ENCODE measurements at places on chromosomes 16 and 17.

- DNase-seq: peak; percentile 68
These were observed 472 bp downstream of the GALNS start for GRCh38 chr16:88856122-88856827.

DNA sequence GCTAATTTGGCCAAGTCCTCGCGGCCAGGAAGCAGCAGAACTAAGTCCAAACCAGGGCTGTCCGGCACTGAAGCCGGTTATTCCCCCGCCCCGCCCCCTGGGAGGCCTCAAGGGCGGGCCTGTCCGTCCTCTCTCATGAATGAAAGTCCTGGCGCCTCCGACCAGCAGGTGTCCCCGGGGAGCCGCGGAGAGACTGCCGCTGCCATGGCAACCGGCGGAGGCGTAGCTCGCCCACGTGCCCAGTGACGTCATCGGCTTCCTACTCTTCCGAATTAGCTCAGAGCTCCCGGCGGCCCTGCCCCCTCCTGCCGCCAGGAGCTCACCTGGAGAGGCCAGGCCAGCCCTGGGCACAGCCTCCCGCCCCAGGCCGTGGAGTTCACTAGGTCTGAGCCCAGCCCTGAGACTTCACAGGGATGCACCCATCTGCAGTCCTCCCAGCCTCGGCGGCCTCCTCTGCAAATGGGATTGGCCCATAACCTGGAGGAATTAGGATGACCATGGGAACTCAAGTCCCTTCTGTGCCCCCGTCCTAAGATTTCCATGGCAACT, 1.3 kb downstream of the SPATA2L start:
- DNase-seq: peak; percentile 98

- no peak for DNase-seq
These were observed 56.6 kb downstream of the ESRP2 start for GRCh38 chr16:68179196-68179795.

GRCh38 chr17:41909088-41909487, 9.7 kb downstream of the ACLY start:
- DNase-seq: no peak

GRCh38 chr16:84955427-84955826, 55.9 kb downstream of the ZDHHC7 start:
- DNase-seq: no peak

- no peak for DNase-seq
These were observed 21.7 kb downstream of the TTYH2 start for GRCh38 chr17:74235040-74235581.

DNA sequence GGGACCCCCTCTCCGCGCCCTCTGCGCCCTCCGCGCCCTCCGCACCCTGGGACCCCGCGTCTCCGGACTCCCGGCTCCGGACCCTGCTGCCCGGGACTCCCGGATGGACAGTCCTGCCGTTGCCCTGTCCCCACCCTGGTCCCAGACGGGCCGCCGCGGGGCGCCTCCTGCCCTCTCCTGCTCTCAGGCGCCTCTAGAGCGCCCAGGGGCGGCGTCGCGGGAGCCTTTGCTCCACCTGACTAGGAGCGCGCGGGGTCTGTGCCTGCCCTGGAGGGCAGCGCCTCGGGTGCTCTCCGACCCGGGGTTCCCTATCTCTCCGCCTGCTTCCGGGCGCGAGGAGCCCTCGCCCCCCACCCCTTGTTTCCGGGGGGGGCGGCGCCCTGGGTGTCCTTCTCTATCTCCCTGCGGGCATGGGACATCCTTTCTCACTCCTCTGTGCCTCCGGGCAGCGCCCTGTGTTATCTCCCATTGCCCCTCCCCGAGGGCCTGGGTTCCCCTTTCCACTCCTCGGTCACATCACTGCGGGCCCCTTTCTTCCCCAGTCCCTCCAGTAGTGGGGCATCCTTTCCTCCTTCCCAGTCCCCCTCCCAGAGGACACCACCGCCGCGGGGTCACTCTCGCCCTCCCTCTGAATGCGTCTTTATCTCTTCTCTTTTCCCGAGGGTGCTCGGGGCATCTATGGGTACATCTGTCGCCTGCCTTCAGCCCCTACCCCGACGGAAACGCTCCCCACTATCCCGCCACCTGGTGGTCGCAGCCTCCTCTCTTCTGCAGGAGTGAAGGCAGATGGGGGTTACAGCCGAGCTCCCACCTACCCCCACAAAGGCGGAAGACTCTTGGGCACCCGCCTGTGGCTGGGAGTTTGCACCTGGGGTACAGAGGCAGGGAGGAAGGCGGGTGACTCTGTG, 875 bp downstream of the PRKCB start:
- DNase-seq: peak; percentile 85

GRCh38 chr17:73532421-73532901, 111.8 kb downstream of the SDK2 start:
- DNase-seq: no peak

GRCh38 chr17:32484041-32484461, 2.7 kb upstream of the CDK5R1 start:
- DNase-seq: no peak

DNA sequence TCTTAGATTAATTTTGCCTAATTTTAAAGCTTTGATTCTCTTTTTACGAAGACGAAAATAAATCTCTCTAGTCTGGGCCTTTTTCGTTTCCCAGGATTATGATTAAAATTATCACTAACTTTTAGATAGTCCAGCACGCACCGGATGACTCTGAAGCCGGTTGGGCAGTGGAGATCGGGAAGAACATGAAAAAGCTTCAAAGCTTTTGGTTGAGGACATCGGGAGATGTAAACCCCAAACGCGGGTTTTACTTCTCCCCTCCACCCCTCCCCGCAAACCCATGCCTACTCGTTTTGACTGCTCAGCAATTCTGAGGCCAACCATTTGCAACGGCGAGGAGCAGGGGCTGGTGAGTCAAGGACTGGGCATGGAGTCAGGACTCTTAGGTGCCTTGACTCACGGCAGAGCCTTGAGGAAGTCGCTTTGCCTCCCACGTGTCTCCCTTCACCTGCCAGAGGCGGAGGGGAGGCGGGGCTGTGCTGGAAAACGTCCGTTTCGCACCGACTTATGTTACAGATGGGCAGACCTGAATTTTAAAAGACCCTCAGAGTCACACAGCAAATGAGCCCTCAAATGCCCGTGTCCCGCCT, 989 bp upstream of the DUSP14 start:
- no peak for DNase-seq

- DNase-seq: no peak
These were observed 126.7 kb downstream of the IRF8 start for GRCh38 chr16:86025706-86026105.

DNA sequence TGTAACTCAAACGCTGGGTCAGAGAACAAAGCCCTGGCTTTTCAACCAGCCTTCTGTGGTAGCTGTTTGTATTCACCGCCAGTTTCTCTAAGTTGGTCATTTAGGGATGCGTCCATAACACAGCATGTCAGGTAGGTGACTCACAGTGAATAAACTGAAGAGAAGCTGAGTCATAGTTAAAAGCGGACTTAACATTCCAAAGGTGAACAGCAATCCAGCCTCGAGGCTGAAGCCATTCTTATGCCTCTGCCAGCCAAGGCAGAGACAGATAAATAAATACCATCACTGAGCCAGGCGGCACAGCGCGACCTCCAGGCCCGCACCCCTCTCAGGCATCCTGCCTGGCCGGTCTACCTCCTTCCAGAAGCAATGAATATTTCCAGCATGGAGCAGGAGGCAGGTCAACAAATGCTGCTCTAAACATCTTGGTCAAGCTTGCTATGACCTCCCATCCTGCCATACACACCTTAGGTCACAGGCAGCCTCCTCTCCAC, 12.4 kb upstream of the CACNG4 start:
- DNase-seq: no peak

DNA sequence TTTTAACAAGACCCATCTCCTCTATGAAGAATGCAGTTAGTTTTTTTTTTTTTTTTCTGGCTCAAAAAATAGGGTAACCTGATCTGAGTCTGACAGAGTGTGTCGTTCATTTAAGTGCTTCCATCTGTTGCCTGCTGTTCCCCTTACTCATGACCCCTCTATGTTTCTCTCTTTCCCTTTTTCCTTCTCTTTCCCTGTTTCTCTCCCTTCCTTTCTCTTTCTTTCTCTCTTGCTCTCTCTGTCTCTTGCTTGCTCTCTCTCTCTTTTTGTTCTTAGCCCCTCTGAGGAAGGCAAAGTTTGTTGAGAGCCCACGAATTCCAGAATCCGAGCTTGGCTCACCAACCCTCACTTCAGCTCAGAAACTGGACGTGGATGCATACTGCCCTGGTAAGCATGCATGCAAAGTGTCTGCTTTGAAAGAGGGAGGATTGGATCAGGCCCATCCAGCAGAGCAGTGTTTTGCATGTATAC, 185.0 kb downstream of the TANC2 start:
- no peak for DNase-seq

GRCh38 chr17:39400547-39401411, 647 bp downstream of the FBXL20 start:
- no peak for DNase-seq

GRCh38 chr16:73231944-73232554, 184.1 kb upstream of the ZFHX3 start:
- no peak for DNase-seq

DNA sequence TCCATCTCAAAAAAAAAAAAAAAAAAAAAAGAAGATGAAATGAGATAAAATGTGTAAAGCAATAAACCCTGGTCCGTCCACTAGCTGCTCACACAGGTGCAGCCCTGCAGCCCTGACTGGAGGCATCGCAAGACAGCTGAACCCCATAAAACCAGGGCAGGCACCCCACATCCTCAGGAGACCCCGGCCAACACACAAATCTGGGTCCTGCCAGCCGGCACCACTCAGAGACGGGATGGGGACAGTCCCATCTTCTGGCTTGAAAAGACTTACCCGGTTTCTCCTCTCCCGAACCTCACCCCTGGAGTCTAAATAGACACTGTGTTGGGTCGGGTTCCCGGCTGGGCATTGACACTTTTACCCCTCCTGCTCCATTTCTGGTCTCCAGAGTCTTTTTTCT, 52.7 kb upstream of the TNRC6C start:
- no peak for DNase-seq

DNA sequence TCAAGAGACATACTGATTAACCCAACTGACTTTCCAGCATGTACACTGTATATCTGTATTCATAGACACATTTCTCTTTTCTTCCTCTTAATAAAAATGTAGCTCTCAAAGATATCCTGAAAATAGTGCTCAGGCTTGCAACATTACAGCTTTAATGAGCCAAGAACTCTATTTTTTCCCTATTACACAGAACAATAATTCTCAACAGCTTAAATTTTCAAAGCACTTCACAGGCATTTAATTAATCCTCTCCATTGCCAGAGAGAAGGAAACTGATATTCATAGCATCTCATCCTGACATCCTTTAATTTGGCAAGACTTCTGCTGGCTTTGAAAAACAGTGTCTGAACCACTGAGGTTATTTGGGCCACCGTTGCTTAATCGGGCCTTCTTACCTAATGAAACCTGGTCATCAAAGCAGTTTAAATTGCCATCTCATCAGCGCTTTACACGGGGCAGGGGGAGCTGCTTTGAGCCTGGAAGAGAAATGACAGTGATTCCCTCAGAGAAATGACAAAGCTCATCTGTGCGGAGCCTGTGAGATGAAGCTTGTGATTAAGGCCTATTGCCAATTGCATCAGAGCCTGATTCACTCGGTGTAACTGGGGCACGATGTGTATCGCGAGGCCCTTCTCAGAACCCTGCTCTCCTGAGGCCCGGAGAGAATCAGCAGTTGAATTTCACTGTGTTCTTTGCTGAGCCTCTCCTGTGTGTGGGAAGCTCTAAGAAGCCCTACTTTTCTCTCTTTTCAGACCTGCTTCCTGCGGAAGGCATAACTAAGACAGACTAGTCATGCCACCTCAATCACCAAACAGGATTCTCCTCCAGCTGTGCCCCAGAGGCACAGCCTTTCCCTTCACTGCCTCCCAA, 8.5 kb upstream of the SIAH1 start:
- no peak for DNase-seq

GRCh38 chr16:85543536-85543935, 69.6 kb upstream of the GSE1 start:
- no peak for DNase-seq

DNA sequence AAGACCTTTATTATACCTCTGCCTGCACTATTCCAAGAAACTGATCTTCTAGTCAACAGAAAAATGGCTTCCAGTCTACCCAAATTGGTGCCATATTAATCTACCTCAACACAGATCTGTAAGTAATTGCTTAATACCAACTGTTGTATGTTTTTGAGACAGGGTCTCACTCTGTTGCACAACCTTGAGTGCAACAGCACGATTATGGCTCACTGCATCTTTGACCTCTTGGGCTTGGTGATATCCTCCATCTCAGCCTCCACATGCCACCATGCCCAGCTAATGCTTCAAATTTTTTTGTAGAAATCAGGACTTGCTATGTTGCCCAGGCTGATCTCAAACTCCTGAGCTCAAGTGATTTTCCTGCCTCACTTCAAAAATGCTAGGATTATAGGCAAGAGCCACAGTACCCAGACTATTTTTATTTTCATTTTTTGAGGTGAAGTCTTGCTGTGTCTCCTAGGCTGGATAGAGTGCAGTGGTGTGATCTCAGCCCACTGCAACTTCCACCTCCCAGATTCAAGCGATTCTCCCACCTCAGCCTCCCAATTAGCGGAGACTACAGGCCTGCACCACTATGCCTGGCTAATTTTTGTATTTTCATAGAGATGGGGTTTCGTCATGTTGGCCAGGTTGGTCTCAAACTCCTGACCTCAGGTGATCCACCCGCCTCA, 14.4 kb downstream of the NUFIP2 start:
- DNase-seq: no peak

- DNase-seq: no peak
These were observed 372.5 kb downstream of the SNX29 start for GRCh38 chr16:12348733-12349704.

GRCh38 chr16:24537474-24538337, 1.7 kb upstream of the RBBP6 start:
- DNase-seq: no peak

- no peak for DNase-seq
These were observed 79.4 kb downstream of the SDK2 start for GRCh38 chr17:73564843-73565242.

DNA sequence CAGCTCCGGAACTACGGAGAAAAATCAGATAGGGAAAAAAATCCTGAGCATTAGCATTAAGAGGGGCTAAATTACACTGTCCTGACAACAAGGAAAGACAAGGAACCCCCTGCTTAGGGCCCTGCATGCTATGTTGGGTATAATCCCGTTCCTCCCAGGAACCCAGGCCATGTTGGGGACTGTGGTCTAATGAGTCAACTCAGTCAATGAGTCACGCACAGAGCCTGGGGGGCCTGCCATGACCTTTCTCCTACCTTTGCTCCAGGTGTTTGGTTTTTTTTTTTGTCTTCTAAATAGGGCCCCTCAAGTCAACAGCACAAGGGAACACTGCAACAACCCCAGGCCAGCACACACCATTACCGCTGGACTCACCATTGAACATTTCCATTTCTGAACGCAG, 8.9 kb upstream of the ZNF200 start:
- no peak for DNase-seq

- DNase-seq: no peak
These were observed 37.3 kb downstream of the GRB7 start for GRCh38 chr17:39775031-39775430.

GRCh38 chr16:86577314-86577971, 906 bp upstream of the FOXL1 start:
- DNase-seq: no peak

- DNase-seq: no peak
These were observed 32.8 kb upstream of the ABCC12 start for GRCh38 chr16:48188449-48189102.

GRCh38 chr16:22946433-22946832, 132.5 kb downstream of the HS3ST2 start:
- no peak for DNase-seq

GRCh38 chr17:1730326-1731193, 6.1 kb downstream of the WDR81 start:
- no peak for DNase-seq

- no peak for DNase-seq
These were observed 289.1 kb downstream of the CA10 start for GRCh38 chr17:51869387-51869786.

Data from activated CD8-positive, alpha-beta memory T cell treated with anti-CD3 and anti-CD28 coated beads for 24 hours (primary cell).